KG1 (cell line): ENCODE measurements at places on chromosomes 6 and 20.

GRCh38 chr6:102746941-102747340 is 1353.4 kb downstream of the GRIK2 start:
- DNase-seq, result no peak

DNA sequence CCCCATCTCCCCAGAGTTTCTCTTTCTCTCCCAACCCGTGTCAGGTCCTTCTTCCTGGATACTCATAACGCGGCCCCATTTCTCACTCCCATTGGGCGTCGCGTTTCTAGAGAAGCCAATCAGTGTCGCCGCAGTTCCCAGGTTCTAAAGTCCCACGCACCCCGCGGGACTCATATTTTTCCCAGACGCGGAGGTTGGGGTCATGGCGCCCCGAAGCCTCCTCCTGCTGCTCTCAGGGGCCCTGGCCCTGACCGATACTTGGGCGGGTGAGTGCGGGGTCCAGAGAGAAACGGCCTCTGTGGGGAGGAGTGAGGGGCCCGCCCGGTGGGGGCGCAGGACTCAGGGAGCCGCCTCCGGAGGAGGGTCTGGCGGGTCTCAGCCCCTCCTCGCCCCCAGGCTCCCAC is at the start of gene HLA-F:
TSS of gene HLA-F (plus strand) at position 173 of the 404 bp plus-strand sequence. CDS start at position 203, 30 bp downstream.
- DNase-seq, result no peak

- peak; percentile 26 for DNase-seq
Measured at GRCh38 chr20:20668639-20669038, 43.8 kb downstream of the RALGAPA2 start.

DNA sequence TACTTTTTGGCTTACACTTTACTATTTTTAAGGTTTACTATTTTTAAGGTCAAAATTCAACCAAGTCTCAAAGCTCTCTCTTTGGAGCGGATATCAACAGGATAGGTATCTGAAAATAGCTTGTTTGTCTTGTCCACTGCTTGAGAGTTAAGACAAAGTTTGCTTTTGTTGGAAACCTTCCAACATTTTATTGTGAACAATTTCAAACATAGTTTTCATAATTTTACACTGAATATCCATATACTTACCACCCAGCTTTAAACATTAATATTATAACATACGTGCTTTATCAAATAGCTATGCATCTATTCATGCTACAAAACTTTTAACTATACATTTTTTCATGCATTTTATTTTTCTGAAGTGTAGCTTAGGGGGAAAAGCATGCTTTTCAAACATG is 109.9 kb downstream of the FYN start:
- no peak for DNase-seq

DNA sequence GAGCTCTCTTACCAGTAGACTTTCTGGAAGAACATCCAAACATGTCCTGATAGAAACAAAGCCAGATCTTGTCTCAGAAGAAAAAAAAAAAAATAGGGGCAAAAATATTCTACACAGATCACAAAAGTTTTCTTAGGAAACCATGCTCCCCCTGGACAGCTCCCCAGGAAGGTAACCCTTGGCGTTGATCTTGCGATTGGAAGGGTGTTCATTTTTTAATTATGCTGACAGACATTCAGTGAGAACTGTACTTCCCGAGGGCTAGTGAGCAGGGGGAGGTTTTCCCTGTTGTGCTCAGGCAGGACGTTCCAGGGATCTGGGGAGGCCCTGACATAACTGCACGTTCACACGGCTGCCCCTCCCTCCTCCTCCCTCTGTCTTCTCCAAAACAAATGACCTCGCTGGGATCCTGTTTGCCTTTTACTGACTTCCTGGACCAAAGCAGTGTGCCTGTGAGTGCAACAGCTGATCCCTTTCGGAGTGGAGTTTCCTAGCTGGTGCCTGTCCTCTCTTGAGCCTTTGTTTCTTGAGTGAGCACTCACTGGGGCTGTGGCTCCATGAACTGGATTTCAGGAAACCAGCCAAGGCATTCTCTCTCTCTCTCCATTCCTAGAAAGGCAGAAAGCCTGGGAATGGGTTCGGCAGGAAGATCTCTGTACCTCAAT is 46.7 kb downstream of the MARCKS start:
- no peak for DNase-seq

GRCh38 chr6:127338936-127339335 is 4.5 kb downstream of the ECHDC1 start:
- DNase-seq, result no peak

GRCh38 chr6:26198722-26199056 is 111.5 kb downstream of the HFE start:
- DNase-seq, result no peak
